Peyer's patch (tissue), 4 donors: ENCODE measurements at places on chromosomes 6 and 20. TPM values are rescaled to one million over a fixed set of nuclear protein-coding genes. Genes with fewer than 3 reads are reported as not detected.

ECT2L gene
- total RNA-seq, result 0.27 TPM

HAO1 gene
- total RNA-seq, result 1.1 TPM

DNA sequence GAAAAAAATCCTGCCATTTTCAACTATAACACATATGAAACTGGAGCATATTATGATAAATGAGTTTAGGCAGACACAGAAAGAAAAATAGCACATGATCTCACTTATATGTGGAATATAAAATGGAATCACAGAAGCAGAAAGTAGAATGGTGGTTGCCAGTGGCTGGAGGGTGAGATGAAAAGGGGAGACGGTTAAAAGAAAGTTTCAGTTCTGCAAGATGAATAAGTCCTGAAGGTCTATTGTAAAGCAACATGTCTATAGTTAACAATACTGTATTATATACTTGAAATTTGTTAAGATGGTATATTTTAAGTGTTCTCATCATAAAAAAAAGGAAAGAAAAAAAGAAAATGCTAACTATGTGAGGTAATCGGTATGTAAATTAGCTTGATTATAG, 503.9 kb downstream of the EPHA7 start:
- DNase-seq, result no peak

- DNase-seq, result no peak
Observed at GRCh38 chr20:14612391-14612790, 275.0 kb upstream of the FLRT3 start.

- no peak for DNase-seq
Observed at GRCh38 chr6:24824142-24824938, 25.6 kb upstream of the ARMH2 start.
